Renal cortical epithelial cell (primary cell): ENCODE measurements at places on chromosomes 16 and 17. TPM values are rescaled to one million over a fixed set of nuclear protein-coding genes. Genes with fewer than 3 reads are reported as not detected.

- peak; percentile 3 for DNase-seq
These were observed 55.5 kb downstream of the GRIN2A start for GRCh38 chr16:10126686-10127085.

- no peak for DNase-seq
These were observed 1751.4 kb downstream of the TP53TG3F start for GRCh38 chr16:35210681-35211433.

The ABCA3 gene
- 13.2 and 16.5 TPM in 2 replicates for total RNA-seq

GRCh38 chr16:79439901-79440300 is 160.6 kb downstream of the MAF start:
- DNase-seq = no peak

DNA sequence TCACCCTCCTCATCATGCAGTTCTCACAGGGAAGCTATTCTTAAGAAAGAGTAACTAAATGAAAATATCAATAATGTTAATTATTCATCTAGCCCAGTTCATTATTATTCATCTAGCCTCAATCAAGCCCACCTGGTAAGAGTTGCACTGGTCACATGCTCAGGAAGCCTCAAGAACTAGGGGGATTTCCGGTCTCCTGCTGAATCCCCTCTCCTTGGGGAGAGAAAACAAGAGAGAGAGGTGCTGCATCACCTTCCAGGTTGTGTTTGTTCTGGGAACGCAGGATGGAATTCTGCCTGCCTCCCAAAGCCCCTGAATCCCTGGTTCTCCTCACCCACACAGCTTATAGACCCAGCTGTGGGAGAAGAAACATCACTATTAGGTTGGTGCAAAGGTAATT is 164.0 kb downstream of the PMP22 start:
- DNase-seq = no peak

- no peak for DNase-seq
These were observed 16.0 kb downstream of the GALNS start for GRCh38 chr16:88840600-88841215.

The SLC5A11 gene
- not detected in 2 replicates for total RNA-seq

GRCh38 chr17:27109346-27109745 is 184.6 kb upstream of the WSB1 start:
- no peak for DNase-seq

- DNase-seq = no peak
These were observed 110.1 kb upstream of the SMURF2 start for GRCh38 chr17:64771980-64772844.

The TEKT1 gene
- not detected in 2 replicates for total RNA-seq

DNA sequence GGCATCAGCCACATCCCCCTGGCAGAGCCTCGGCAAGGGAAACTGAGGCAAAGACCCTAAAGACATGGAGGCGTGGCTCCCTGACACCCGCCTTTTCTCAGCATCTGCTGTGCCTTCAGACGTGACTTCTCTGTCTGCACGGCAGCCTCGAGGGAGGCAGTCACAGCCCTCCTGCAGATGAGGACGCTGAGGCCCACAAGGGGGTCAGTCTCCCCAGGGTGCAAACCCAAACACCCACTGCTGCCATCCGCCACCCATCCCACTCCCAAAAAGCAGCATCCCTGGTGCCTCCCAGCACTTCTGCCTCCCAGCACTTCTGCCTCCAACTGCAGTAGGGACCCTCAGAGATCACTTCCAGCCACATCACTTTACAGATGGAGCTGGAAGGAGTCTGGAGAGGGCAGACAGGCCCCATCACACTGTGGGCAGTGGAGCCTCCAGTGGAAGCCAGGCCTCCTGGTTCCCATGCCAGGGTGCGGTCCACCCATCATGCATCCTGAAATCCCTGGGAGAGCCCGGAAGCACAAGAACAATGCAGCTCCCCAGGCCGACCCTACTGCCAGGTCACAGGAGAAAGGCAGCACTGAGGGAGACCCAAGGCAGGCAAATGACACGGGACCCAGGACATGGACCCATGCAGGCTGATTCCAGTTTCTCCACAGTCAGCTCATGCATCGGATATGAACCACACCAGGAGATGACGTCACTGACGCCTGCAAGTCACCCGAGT is 23.8 kb downstream of the KDM8 start:
- DNase-seq = no peak

The KRT15 gene
- total RNA-seq = 0.99 and 2.8 TPM in 2 replicates

DNA sequence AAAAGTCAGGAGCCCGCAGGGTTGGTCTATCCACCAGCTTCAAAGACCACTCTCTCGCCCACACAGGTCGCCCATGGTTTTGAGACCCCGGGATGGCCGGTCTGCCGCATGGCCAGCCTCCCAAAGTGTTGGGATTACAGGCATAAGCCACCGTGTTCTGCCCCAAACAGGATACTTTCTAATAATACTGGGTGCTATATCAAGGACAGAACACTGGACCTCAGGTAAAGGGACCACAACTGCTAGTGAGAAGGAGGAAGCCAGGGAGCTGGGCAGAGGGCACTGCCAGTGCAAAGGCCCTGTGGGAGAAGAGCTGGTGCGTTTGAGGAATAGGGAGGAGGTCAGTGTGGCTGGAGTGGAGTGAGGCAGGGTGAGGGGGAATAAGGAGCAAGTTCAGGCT is 34.1 kb downstream of the IL21R start:
- DNase-seq = no peak

The COL1A1 gene
- total RNA-seq = 65.6 and 141 TPM in 2 replicates

The LRRC75A gene
- under 0.01 and 0.30 TPM in 2 replicates for total RNA-seq

- no peak for DNase-seq
These were observed 34.2 kb upstream of the IRX3 start for GRCh38 chr16:54320697-54321340.

The NCOR1 gene
- 47.2 and 159 TPM in 2 replicates for total RNA-seq

DNA sequence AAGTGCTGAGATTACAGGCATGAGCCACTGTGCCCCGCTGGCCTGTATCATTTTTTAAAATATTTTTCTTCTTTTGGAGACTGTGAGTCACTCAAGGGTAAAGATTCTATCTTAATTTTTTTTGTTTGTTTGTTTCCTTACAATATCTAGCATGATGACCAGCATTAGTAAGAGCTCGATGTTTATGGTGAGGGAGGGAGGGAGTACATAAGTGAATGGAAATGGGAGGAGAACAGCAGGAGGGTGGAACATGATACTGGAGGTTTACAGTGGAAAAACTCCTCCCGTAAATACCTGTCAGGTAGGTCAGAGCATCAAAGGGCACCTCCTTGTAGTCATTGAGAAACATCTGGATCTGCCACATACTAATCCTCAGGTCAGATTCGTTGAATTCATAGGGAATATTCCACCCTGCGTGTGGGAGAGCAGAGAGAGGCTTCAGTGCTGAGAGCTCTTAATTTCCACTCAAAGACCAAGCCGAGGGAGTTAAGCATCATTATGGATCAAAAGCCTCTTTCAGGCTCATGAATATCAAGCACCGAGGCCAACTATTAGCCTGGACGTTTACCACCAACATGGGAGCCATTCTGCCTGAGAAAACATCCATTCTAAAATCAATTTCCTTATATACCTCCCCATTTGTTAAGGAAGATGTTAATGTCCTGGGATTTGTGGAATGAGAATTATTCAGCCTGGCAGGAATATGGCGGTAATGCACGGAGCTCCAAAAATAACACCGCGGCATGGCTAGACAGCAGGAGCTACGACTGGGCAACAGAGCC is 51.8 kb downstream of the LYRM1 start:
- DNase-seq = no peak

DNA sequence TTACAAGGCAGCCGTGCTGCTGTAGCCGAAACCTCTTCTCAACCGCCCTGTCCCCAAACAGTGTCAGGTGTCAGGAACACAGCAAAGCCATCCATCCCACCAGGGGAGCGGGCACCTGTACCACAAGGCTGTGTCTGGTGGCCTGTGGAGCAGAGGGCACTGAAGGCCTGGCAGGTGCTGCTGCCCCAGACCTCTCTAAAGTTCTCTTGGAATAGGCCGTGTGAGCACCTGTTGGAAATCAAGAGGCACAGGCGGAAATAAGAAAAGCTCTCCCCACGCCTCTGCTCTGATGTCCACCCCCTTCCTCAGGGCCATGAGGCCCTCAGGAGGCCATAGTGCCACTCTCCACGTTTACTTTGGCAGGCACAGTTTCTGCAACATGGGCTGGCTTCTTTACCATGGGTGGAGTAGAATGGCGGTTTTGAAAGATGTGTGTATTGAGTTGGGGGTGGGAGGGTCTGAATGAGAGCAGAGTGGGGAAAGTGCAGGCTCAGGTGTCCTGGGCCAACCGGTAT is 99.9 kb upstream of the ZNF750 start:
- DNase-seq = no peak
